Right renal pelvis (tissue), 4 donors: ENCODE measurements at places on chromosomes 16 and 17. TPM values are rescaled to one million over a fixed set of nuclear protein-coding genes. Genes with fewer than 3 reads are reported as not detected.

Gene OR4D1
- polyA plus RNA-seq = not detected

- no peak for DNase-seq
Observed at GRCh38 chr17:16371742-16372141, 9.1 kb upstream of the UBB start.

DNA sequence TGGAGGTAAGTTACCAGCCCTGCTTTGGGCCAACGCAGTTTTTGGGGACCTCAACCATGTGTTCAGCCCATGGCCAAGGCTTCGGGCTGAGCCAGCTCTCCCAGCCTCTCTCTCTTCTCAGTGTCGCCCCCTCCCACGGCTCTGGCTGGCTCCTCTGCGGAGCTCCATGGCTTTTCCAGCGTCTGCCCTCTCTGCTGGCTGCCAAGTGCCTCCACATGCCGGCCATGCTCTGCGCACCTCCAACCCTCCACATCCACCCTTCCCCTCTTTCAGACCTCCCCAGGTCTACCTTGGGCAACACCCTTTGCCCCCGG is 23.2 kb downstream of the COTL1 start:
- no peak for DNase-seq

DNA sequence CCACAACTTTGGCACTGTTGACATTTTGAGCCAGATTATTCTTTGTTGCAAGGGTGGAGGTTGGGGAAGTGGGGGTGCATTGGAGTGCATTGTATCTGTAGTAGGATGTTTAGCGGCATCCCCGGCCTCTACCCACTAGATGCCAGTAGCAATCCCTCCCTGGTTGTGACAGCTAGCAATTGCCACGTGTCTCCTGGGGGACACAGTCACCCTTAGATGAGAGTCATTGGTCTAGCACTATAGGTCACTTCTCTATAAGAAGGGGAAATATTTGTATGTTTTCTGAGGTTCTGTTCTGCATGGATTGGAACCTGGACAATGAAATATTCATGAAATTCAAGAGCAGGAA is 32.4 kb downstream of the MSI2 start:
- DNase-seq = no peak

Gene KRT20
- 0.08 TPM for polyA plus RNA-seq

Gene PIPOX
- 11.6 TPM for polyA plus RNA-seq

DNA sequence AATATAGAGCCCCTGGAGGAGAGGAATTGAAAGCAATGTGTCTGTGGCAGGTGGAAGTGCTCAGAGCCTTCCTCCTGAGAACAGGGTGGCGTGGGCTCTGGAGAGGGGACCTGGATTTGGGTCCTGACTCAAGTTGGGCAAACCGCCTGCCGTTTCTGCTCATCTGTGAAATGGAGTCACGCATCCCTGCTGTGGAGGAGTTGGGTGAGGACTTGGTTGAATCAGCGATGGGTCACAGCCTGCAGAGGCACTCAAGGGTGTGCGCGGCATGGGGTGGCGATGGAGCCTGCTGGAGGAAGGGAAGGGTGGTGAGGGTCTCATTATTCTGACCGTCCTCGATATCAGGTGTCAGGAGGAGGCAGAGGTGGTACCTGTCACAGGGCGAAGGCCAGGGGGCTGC is 3.1 kb downstream of the ADAD2 start:
- DNase-seq = no peak

Gene MAP2K4
- 46.9 TPM for polyA plus RNA-seq

Gene CACNG4
- polyA plus RNA-seq = 4.0 TPM

DNA sequence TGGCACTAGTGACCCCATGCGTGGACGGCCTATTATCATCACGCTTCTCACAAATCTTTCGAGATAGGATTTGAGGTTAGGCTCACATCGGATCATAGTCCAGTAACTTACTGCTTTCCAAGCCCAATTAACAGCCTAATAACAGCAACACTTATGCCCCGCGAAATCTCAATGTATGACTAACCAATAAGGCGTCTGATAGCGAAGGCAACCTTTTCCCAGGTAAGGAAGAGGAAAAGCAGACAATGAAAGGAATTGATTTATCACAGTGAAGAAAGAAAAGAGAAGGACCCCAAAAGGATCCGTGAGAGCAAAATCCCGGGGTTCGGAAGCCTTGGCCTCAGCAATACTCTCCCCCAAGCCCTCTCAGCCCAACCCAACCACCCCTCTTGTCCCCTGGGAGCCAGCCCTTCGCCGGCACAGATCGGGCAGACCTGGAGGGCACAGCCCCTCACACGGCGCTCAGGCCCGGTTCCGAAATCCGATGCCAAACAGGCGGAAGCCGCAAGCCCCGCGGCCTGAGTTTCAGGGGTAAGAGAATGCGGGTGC is 534 bp downstream of the GPATCH8 start:
- DNase-seq = no peak

GRCh38 chr17:5282642-5283217 is 646 bp downstream of the RABEP1 start:
- no peak for DNase-seq

DNA sequence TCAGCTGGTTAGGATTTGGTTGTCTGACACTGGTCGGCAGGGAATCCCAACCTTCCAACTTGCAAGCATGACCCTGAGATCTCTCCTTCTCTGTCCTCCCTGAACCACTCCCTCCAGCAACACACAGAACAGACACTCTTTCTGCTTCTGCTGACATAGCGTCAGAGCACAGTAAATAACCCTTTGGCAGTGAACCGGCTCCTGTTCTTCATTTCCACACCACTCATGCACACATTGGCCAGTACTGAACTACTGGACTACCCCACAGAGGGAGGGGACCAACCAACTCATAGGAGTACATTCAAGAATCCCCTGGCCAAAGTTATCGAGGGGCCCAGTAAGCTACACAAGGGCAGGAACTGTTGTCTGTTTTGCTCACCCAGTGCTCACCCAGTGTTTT is 138.2 kb downstream of the ZNF423 start:
- no peak for DNase-seq

Gene CUEDC1
- polyA plus RNA-seq = 41.8 TPM

Gene KRT17
- polyA plus RNA-seq = 1.3 TPM

- DNase-seq = no peak
Observed at GRCh38 chr17:6544011-6544370, 12.4 kb downstream of the PITPNM3 start.

GRCh38 chr17:51507444-51507843 is 247.1 kb downstream of the UTP18 start:
- no peak for DNase-seq

GRCh38 chr17:6480303-6480675 is 36.0 kb downstream of the PIMREG start:
- DNase-seq = no peak

DNA sequence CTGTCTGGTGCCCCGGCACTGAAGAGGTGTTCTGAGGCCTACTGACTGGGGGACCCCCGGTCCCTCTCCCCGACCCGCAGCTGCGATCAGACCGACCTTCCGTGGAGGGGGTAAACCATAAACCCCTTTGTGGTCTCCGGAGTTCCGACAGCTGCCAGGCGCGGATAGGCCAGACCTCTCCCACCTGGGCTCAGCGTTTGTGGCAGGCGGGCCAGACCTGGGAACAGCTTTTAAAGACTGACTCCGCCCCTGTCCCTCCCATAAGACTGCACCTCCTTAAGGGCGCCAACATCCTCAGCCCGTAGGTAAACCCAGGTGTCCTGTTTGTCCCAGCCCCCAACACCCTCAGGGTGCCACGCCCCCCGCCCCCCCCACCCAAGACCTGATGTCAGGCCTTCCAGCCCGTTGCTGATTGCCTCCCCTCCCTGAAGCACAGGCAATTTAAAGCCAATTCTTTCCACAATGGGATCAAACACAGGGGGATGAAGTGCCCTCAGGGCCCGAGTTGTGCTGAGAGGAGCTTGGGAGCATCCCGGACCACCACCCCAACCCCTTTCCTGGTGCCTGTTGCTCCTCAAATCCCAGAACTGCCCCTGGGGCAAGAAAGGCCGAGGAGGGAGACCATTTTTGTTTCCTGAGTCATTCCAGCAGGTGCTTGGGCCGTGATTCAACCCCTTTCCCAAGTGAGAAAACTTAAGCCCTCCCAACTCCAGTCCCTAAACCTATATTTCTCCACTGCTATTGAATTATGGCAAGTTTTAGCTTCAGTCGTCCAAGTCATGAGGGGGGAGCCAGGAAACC is at the start of gene SOX15:
Gene SOX15 (minus strand): TSS at position 204 of the 801 bp plus-strand sequence. CDS start 418 bp downstream, outside the sequence.
- no peak for DNase-seq

GRCh38 chr16:11572301-11572995 is 14.3 kb downstream of the LITAF start:
- no peak for DNase-seq

DNA sequence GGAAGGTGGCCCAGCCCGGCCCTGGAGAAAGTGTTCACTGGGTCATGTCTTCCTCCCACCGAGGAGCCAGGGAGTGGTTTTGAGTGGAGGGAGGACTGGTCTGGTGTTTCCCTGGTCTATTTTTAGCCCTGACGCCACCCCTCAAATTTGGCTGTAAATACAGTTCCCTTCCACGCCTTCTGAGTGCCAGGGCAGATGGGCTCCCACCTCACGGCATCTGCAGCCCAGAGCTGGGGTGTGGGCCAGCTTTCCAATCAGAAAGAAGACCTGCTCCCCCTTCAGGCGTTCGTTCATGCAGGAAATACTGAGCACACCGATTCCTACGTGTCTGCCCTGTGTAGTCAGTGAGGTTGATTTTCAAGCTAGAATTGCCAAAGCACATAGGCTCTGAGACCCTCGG is 53.7 kb downstream of the SNX20 start:
- DNase-seq = no peak

Gene TBC1D3K
- polyA plus RNA-seq = not detected

DNA sequence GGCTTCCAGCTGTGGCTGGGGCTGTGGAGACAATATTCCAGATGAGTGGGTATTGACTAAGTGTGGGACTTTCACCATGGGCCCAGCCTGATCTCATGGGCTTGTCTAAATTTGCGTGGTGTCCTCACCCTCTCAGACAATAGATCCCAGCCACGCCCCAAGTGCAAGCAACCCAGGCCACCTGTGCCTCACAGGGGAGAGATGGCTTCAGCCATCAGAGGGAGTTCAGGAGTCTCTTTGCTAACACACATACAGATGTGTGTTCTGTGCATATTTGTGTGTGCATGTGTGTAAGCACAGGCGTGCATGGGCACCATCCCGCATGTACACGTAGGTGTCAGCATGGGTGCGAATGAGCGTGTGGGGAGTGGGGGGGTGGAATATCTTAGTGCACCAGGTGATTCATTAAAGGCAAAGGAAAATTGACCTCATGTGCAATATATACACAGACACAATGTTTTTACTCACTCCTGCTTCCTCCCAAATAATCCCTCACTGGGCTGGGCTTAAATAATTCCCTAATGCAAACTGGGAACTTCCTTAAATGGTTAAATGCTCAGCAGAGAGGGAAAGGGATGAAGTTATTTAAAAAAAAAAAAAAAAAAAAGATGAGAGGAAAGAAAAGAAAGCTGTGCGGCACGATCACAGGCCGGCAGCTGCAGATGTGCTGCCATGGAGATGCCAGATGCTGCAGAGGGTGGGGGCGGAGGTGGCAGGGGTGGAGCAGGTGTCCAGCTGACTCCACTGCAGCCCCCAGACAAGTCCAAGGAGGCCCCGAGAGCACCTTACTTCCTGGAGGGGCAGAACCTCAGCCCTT is 24.0 kb upstream of the CDC42EP4 start:
- no peak for DNase-seq

GRCh38 chr17:58531661-58532554 is 17.5 kb upstream of the MTMR4 start:
- DNase-seq = no peak

Gene SLFN14
- polyA plus RNA-seq = 0.16 TPM

- peak; percentile 3 for DNase-seq
Observed at GRCh38 chr16:62256406-62256805, 220.2 kb upstream of the CDH8 start.

GRCh38 chr16:69942627-69943170 is 8.4 kb upstream of the CLEC18A start:
- no peak for DNase-seq

DNA sequence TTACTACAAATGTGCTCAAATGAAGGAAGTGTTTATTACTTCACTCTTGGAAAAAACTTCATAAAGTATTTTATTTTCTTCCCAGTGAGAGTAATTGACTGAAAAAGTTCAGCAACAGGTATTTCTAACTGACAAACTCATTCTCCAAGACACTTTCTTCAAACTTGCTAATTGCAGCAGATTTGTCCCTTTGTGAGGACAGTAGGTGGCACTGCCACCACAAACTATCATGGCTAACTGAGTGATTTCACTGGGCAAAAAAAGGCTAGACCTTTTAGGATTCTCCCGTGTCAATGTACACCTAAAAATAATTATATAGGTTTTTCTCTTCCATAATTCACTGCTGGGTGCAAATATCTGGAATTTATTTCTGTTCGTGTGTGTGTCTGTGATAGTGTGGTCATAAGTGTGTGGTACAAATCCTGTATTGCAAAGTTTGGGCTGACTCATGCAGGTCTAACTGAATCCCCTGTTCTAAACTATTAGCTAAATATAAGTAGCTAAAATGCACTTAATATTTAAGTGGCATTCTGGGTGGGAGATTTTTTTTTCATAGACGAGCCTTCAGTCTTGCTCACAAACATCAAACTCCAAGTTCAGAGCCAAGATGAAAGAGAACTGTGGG is 3.9 kb downstream of the HS3ST3A1 start:
- no peak for DNase-seq

Gene PYY
- 0.39 TPM for polyA plus RNA-seq

Gene SPNS2
- 31.2 TPM for polyA plus RNA-seq

DNA sequence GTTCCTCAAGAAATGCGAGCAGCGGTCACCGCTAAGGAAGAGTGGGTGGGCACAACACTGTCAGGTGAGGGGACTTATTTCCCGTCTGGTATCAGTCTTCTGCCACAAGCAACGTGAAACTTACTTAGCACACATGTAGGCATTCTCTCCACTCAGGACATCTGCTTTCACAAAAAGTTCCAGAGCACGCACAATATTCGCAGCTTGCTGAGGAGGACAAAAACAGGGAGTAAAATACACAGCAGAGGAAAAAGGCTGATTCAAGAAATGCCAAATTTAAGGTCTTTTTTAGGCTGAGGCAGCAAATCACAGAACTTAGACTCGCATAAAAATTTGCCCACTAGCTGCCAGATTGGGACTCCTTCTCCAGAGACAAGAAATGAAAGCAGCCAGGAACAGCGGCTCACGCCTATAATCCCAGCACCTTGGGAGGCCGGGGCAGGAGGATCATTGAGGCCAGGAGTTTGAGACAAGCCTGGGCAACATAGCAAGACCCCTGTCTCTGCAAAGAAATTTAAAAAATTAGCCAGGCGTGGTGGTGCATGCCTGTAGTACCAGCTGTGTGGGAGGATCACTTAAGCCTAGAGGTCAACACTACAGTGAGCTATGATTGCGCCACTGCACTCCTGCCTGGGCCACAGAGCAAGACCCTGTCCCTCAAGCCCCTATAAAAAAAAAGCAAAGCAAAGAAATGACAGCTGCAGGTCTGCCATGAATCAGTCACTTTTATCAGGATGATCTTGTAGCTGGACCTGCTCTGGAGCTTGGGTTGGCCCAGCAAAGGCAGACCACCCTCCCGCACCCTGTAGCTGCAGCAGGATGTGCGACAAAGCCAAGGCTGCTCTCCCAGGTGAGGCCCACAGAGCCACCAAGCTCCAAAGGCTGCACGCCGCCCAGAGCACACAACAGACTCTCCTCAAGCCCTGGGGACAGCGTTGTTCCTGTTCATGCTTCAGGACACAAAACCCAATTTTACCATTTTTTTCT is 20.5 kb downstream of the USP36 start:
- DNase-seq = no peak
